ENCODE measurements at places on chromosomes 16 and 17.

- no peak for DNase-seq
Observed at GRCh38 chr17:67156269-67157199, 88.5 kb downstream of the HELZ start.

DNA sequence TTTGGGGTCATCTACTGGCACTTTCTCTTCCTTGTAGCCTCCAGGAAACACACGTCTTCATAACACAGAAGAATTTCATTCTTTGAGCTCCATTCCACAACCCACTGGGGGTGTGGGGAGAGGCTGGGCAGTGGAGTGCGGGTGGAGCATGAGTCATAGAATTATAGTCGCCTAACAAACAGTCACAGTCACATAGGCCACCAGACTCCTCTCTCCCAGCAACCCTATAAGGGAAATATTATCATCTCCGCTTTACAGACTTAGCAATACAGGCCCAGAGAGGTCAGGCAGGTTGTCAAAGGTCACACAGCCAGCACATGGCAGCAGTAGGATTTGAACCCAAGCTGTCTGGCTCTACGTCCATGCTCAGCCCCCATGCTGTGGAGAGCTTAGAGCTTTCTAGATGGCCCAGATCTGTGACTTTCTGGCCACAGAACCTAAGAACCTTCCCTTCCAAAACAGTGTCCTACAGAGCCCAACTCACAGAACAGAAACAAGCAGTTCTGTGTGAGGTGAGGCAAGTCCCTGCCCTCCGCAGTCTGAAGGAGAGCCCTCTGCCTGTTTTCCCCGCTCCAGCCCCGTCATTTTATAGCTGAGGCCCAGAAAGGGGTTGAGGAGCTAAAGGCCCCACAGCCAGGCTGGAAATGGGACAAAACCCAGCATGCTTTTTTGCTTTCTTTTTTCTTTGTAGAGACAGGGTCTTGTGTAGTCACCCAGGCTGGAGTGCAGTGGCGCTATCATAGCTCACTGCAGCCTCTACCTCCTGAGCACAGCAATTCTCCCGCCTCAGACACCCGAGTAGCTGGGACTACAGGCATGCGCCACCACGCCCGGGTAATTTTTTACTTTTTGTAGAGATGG, 10.7 kb upstream of the LITAF start:
- no peak for DNase-seq

GRCh38 chr16:29667755-29668154, 4.7 kb downstream of the SPN start:
- no peak for DNase-seq

DNA sequence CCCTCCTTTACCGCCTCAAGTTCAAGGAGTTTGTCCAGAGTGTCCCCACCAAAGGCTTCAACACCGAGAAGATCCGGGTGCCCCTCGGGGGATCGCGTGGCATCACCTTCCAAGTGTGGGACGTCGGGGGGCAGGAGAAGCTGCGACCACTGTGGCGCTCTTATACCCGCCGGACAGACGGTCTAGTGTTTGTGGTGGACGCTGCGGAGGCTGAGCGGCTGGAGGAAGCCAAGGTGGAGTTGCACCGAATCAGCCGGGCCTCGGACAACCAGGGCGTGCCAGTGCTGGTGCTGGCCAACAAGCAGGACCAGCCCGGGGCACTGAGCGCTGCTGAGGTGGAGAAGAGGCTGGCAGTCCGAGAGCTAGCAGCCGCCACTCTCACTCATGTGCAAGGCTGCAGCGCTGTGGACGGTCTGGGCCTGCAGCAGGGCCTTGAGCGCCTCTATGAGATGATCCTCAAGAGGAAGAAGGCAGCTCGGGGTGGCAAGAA, 1.1 kb downstream of the ARL4D start:
- no peak for DNase-seq

DNA sequence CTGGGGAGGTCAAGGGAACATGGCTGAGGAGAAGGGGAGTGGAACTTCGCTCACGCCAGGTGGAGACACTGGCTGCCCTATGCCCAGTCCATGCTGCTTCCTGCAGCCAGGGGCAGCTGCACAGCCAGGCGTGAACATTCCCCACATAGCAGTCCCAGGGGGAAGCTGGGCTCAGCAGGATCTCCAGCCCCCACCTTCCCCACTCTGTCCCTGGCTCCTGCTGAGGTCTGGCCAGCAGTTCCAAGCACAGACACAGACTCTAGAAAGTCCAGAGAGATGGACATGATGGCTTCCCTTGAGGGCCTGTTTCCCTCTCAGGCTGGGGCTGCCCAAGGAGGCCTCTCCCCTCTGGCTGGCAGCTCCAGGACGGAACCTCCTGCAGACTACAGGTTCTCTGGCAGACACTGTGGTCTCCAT, 9.3 kb downstream of the JUP start:
- no peak for DNase-seq

GRCh38 chr16:26263406-26263805, 571.6 kb downstream of the HS3ST4 start:
- no peak for DNase-seq

GRCh38 chr17:19433727-19434340, 22.8 kb downstream of the RNF112 start:
- DNase-seq: no peak

GRCh38 chr17:82023447-82024241, 539 bp downstream of the LRRC45 start:
- no peak for DNase-seq

DNA sequence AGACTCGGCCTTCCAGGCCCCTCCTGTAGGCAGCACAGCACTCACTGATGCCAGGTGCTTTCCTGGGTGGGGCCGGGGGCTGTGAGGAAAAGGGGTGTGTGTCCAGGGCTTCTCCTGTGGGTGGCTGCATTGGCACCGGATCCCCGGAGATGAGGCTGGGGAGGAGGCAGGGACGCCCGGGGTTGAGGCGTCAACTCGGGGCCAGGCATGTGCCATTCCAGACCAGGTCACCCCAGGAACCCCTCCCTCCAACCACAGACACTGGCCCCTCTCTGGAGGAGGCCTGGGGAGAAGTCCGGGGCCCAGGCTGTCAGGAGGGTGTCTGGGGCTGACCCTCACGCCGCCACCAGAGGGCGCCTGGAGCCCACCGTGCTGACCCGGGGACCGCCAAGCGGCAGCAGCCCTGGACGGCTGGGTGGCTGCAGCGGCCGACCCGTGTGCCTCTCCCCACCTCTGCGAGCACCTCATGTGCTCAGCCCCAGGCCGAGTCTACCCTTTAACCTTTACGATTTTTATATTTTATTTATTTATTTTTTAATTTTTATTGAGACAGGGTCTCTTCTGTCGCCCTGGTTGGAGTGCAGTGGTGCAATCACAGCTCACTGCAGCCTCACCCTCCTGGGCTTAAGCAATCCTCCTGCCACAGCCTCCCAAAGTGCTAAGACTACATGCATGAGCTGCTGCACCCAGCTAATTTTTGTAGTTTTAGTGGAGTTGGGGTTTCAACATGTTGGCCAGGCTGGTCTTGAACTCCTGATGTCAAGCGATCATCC, 3.2 kb upstream of the METRN start:
- peak; percentile 65 for DNase-seq

GRCh38 chr17:14732211-14732610, 431.3 kb downstream of the HS3ST3B1 start:
- no peak for DNase-seq

GRCh38 chr16:30786936-30787612, at the start of gene ZNF629:
Gene ZNF629, minus strand, starts transcription at chr16:30787205. Its CDS starts 2,723 bp downstream, at chr16:30784482.
- DNase-seq: no peak

GRCh38 chr16:55155815-55156214, 168.2 kb upstream of the IRX6 start:
- no peak for DNase-seq

- DNase-seq: no peak
Observed at GRCh38 chr17:37360632-37361031, 15.2 kb upstream of the C17orf78 start.

DNA sequence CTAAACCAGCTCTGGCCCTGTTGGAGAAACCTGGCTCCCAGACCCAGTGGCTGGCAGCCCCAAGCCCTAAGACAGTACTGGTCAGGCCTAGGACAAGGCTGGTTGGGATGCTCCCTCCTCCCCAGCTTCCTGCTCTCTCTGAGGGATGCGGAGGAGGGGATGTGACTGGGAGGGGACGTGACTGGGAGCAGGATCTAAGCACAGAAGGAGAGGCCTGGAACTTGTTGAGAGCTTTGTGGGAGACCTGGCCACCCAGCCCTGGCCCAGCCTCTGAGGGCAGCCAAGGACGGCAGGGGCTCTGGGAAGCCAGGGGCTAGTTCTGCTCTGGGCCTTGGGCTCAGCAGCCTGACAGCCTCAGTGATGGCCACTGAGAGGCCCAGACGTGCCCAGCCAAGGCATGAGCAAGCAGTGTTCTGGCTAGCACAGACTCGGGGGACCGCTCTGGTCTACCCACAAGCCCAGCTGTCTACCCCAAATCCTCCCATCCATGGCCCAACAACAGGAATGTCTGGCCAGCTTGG, 22.8 kb downstream of the ATP6V0D1 start:
- no peak for DNase-seq

DNA sequence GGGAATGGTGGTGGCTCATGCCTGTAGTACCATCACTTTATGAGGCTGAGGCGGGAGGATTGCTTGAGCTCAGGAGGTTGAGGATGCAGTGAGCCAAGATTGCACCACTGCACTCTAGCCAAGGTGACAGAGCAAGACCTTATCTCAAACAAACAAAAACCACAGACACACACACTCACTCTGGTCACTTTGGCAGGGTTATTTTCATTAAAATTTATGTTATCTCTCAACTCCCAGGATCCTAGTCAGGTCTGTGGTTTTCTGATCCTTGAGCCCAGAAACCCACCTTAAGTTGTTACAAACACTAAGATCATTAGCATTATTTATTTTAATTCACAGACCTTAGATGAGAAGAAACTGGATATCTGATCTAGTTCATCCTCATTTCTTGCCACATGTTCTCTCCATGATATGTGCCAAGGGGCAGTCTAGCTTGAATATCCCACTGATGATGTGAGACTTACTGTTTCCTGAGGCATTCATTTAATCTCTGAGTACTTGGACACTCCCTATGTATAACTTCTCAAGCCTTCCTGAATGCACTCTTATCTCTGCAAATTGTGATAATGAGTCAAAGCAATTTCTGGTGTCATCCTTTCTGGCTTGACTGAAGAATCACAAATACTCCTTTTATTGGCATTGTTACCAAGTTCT, 9.6 kb downstream of the ABHD15 start:
- DNase-seq: no peak

GRCh38 chr17:17603178-17603894, 11.8 kb upstream of the PEMT start:
- no peak for DNase-seq
